ELR (cell line): ENCODE measurements at places on chromosomes 16 and 17.

DNA sequence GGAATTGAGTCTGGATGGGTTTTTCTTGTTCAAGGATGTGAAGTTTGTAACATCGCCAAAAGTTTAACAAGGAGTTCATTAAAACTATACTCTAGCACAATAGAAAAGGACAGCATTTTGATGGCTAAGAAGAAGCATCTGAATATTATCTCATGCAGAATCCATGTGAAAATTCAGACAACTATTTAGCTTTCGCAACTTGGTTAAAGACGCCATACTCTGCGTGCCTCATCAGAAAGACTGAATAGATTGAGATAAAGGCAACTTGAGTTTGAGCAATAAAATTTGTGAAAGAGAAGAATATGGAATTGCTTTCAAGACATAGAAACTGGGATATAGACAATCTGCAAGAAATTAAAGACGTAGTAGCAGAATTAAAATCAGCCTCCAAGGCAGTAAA is 151.1 kb upstream of the MYOCD start:
- no peak for DNase-seq

GRCh38 chr17:30950669-30951399 is 20.0 kb upstream of the RNF135 start:
- peak; percentile 73 for DNase-seq

DNA sequence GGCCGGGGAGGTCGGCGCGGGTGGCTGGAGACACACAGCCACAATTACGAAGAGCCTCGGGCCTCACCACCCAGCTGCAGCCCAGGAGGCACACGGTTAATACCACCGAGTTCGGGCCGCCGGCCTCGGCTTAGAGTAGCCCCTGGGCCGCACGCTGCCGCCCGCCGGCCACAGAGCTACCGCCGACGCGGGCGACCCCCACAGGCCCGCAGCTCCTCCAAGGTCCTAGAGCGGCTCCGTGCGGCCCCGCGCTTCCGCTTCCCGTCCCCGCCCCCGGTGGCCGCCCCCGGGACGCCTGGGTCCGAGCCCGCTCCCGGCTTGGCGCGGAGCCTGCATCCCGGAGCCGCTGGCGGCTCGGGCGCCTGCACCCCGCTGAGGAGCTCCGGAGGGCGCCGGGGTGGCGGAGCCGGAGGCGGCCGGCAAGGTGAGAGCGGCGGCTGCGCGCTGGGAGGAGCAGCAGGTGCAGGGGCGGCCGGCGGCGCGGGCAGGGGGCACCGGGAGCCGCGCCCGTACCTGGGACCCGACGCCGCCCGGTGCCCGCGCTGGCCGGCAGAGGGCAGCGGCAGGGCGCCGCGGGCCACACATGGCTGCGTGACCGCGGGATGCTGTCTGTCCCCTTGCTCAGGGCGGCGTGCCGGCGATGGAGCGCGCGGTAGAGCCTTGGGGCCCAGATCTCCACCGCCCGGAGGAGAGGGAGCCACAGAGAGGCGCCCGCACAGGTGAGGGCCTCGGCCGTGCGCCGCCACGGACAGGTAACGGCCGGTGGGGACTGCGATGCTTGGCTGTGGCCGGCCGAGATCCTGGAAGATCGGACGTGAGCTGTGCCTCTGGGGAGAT is at the start of gene ZNF48:
ZNF48 (plus strand) TSS at position 266 of the 837 bp plus-strand sequence; CDS start at position 641, 375 bp downstream.
- peak; percentile 77 for DNase-seq

- DNase-seq: no peak
Observed at GRCh38 chr17:62805234-62805633, 2.9 kb downstream of the MARCHF10 start.
